Panc1 (cell line): ENCODE measurements at places on chromosomes 16 and 17.

DNA sequence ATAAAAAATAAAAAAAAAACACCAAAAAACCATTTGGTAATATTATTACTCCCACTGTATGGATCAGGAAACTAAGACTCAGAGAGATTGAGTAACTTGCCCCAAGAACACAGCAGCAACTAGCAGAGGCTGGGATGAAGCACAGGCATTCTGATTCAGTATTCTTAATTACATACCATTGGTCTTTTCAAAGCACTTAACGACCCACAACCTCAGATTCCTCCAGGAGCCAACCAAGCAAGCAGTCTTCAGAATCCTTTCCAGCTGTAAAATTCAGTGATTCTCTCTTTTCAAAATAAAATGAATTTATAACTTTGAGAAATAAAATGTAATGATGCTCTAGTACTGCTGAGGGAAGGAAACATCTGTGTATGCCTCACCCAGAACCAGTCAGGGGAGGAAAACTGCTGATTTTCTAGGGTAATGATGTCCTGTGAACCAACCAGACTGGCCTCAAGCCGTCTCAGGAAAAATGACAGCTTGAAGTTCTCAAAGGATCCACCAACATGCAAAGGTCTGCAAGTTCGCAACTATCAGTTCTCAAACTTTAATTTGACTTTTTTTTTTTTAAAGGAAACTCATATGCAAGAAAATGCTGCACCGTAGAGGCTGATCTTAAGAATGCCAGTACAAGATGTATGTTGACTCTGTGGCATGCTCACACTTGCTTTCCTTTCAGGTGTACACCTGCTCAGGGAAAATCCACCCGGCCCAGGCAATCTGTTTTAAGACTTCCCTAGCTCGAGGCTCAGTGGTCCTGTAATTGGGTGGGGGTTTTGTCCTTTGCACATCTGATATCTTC lies 9.0 kb downstream of the CUEDC1 start:
- DNase-seq = no peak

- no peak for DNase-seq
Measured at GRCh38 chr17:17892009-17892408, 55.2 kb upstream of the SREBF1 start.

GRCh38 chr17:59347975-59348391 lies 16.5 kb downstream of the YPEL2 start:
- no peak for DNase-seq

DNA sequence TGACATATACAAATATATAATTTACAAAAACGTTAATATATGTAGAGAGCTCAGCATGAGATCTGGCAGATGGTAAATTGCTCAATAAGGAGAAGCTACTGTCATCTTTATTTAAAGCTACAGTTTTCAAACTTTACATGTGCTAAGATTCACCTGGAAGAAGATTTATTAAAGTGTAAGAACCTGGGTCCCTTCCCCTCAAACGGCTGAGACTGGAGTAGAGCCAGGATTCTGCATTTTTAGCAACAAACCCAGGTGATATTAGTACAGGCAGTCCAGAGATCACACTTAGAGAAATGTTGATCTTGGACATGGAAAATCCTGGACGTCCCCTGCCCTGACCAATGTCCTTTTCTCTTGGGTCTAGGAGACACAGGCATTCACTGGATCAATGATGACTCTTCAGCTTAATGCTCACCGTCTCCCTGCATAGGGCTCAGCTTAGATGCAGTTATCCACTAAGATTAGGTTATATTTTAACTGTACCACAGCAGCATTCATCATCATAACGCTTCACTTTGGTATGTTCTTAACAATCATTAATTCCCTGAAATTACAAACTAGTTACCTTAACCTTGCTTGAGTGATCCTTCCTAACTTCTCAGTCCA lies 20.4 kb downstream of the CDR2 start:
- no peak for DNase-seq

DNA sequence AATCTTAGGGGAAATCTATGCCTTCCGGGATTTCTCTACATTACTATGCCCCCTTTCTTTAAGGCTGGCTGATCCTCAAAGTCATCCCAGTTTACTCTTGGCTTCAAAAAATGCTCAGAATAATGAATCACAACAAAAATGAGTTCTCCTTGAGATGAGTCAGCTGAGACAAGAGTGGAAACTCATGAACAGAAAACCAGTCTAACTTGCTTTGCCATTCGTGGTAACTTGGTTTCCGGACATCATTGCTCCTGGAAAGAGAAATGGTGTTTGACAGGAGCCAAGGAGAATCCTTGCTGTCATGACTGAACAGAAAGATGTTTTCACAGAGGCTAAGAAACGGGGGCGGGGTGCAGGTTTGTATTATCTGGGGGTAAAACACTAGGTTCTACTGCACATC lies 435.6 kb upstream of the DYNLRB2 start:
- no peak for DNase-seq

GRCh38 chr17:50273654-50274040 lies 619 bp upstream of the TMEM92 start:
- no peak for DNase-seq

- DNase-seq = no peak
Measured at GRCh38 chr16:19809121-19809635, 75.5 kb downstream of the GPRC5B start.

DNA sequence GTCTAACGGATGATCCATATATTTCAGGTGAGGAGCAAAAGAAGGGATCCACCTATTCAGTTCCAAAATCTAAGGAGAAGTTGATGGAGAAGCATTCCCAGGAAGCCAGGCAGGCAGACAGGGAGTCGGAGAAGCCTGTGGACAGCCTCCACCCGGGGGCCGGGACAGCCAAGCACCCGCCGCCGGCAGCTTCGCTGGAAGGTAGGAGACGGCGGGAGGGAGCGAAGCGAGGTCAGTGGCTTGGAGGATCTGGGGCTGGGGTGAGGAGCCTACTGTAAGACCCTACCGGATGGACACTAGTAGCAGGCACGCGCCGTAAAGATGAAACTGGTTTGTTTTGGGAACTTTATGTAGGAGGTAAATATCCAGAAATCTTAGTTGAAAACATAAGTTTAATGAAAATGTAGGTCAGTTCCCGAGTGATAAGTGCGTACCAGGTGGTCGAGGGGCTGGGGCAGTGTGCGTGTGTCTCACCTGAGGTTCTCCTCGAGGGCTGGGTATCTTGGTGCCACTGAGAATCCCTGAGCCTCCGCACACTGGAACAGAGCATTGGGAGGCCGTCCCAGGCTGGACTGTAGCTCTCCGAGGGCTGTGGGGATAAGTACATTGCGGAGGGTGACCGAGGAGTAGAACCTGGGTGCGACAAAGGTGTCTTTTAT lies 714 bp downstream of the SPATA33 start:
- DNase-seq = no peak

DNA sequence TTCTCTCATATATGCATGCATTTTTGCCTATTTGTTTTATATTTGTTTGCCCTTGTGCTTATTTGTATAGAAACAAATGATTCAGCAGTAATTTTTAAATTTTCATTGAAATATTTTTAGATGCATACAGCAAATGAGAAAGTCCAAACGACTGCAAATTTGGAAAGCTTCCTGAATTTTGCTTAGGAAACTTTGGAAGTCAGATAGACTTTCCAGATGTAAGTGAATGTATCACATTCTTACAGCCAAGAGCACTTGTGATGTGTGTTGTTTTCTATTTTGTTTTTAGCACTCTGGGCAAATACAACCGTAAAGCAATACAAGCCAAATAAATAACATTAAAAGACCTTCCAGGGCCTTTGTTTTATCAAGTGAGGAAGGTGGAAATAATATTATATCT lies 680.8 kb upstream of the CDH8 start:
- no peak for DNase-seq

- no peak for DNase-seq
Measured at GRCh38 chr17:17401271-17401781, 75.5 kb upstream of the MED9 start.

GRCh38 chr17:3891626-3892094 lies 1.2 kb downstream of the CAMKK1 start:
- no peak for DNase-seq

- no peak for DNase-seq
Measured at GRCh38 chr16:4859900-4860255, 12.6 kb downstream of the UBN1 start.
